ENCODE measurements at places on chromosomes 11 and 22.

- no peak for DNase-seq
Measured at GRCh38 chr11:10809373-10810160, 841 bp upstream of the EIF4G2 start.

GRCh38 chr22:36277482-36278291 is 24.8 kb downstream of the APOL1 start:
- DNase-seq, result peak; percentile 65

DNA sequence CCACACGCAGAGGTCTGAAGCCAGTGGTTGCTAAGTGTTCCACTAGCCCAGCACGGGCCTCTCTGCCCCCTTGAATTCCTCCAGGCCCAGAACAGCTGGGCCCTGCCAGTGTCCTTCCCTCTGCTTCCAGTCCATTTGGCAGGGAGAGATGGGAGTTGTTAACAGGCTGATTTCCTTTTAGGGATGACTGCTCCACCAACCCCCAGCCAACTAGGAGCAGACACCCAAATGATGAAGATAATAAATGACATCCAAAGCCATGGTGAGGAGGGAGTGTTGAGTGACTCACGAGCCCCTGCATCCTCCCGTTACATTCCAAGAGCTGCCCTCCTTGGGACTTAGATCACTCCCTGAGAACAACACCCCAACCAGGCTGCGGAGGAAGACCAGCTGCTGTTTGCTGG is 20.6 kb downstream of the PARVA start:
- DNase-seq, result no peak

- DNase-seq, result no peak
Measured at GRCh38 chr11:71532036-71532610, 5.1 kb downstream of the KRTAP5-7 start.
